ENCODE measurements at places on chromosomes 13 and 19.

DNA sequence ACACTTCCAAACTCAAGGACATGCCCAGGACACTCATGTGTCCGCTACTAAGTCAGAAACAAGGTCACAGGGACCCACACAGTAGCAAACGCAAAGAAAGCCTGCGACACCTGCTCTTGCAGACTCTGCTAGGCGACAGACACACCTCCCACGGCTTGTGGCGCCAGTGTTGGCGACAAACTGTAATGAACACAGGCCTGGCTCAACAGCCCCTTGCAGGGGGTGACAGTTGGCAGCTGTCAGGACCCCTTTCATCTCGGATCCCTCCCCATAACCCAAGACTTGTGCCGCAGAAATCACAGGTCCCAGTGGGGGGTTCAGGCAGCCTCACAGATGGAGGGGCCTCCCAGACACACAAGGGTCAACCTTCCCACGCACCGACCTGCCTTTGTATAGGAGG lies 364 bp downstream of the CKM start:
- no peak for DNase-seq

DNA sequence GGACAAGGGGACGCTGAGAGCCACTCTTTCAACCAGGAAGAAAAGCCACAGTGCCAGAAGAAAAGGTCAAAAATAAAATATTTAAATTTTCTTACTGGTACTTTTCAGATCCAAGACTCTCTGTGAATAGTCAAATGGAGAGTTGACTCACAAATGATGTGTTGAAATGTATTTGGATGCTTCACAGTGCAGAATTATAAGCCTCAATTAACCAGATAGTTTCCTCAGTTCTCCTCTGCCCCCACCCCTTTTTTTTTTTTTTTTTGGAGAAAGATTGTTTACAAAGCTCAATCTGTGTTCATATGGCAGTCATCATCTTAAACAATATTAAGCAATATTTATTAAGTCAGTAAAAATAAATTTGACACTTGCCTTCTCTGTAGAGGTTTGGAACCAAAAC lies 470.8 kb downstream of the FGF9 start:
- DNase-seq = no peak

GRCh38 chr13:35832551-35832950 lies 298.6 kb downstream of the DCLK1 start:
- no peak for DNase-seq

GRCh38 chr13:23995283-23996073 lies 98.2 kb upstream of the C1QTNF9B start:
- DNase-seq = no peak

- DNase-seq = no peak
Measured at GRCh38 chr19:5292453-5292821, 48.2 kb downstream of the PTPRS start.

GRCh38 chr19:4744451-4745174 lies 21.0 kb upstream of the DPP9 start:
- peak; percentile 77 for DNase-seq

- no peak for DNase-seq
Measured at GRCh38 chr19:47623151-47623920, 14.4 kb downstream of the BICRA start.

DNA sequence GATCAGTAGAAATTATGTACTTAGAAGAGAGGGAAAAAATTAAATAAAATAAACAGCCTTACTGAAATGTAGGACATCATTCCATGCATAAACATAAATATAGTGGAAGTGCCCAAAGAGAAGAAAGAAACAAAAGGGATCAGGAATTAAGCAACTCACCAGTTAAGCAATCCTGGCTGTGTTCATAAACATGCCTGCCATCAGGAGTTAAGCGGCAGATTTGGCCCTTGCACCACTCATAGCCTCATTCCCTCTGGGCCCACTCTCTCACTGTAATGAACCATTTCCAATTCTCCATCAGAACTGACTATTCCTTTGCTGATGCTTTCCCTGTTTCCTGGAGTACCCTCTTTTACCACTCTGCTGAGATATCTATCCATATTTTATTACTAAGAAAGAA lies 281.4 kb downstream of the LHFPL6 start:
- no peak for DNase-seq

DNA sequence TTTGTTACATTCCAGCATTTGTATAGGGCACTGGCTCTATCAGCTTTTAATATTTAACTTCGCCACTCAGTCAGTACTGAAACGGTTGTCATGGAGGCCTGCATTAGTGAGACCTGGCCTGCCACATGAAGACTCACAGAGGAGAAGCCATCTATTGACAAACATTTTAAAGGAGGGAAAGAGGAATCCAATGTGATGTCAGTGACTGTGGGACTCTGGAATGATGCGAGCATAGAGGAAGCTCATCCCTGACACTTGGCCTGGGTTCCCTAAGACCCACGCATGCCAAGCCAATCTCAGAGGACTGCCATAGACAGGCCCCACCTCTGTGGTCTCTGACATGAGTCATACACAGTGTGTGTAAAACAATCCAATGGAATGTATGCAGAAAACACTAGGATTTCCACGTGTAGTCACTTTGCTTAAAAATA lies 7.9 kb upstream of the DPY19L3 start:
- DNase-seq = no peak

DNA sequence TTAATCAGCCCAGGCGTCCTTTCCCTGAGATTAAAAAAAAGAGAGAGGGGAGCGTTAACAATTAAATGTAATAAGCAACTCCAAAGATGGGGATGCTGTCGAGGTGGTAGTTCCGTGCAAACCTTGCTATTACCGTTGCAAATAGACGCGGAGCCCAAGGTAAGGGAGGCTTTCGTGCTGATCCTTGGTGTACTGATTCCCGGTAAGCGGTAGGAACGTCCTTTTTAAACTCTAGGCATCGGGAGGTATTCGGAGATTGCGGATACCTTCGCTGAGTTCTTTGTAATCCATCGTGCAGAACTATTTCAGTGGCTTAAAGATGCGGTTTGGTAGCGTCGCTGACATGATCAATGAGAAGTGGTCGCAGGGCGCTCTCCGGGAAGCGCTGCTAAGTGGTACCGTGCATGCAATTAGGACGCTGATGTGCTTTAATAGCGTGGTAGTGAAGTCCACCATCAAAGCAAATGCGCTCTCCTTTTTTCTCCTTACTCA lies 3.1 kb downstream of the SLITRK5 start:
- DNase-seq = no peak

GRCh38 chr13:76440568-76440967 lies 445.6 kb downstream of the KCTD12 start:
- DNase-seq = no peak

- DNase-seq = no peak
Measured at GRCh38 chr13:22944378-22944777, 236.4 kb upstream of the SGCG start.

DNA sequence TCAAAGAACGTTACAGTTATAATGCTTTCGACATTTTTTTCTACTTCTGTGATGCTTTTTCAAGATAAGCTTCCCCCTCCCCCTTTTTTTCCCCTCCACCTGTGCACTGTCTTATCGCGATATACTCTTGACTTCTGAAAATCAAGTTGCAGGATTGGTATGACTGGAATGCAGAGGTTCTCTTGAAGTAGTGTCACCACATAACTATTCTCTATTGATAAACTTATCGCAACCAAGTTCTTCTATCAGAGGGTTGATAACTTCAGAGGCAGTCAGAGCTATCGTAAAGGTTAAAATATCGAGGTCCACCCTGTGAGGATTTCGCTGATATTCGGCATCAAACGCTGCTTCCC lies 820 bp downstream of the EID2 start:
- no peak for DNase-seq

DNA sequence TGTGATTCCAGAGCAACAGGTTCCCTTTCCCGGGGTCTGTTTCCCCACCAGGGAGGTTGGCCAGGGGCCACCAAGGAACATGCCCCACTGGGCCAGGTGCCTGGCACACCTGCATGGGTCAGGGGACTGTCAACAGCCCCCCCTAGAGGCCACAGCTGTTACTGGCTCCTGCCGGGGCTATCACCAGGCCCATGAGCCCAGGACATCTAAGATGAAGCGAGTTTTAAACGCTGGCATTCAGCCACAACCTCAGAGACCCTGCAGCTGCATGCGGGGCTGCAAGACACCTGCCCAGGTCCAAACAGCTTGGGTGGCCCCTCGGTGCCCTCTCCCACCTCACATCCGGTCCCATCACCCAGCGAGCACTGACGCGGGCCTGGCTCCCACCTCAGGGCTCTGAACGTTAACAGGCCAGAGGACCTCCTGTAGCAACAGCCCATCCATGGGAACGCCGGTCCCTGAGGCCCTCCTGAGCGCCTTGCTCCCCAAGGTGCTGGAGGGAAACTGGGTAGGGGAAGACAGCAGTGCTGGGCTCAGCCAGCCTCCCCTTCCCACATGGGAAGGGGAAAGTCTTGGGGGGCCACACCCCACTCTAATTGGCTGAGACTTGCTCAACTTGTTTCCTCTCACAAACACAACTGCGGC lies 12.0 kb downstream of the KHSRP start:
- no peak for DNase-seq

GRCh38 chr13:86684402-86684801 lies 885.2 kb upstream of the SLITRK6 start:
- DNase-seq = no peak

- DNase-seq = no peak
Measured at GRCh38 chr13:30898678-30899241, 7.3 kb upstream of the MEDAG start.
